ENCODE measurements at places on chromosomes 16 and 17. TPM values are rescaled to one million over a fixed set of nuclear protein-coding genes. Genes with fewer than 3 reads are reported as not detected.

GRCh38 chr17:27945953-27946352, 52.8 kb upstream of the LYRM9 start:
- H3K27ac ChIP-seq: no peak overlapping the region
- no peaks in the 10 kb centered on the region for H3K27me3 ChIP-seq
- H3K4me1 ChIP-seq: no peaks in the 10 kb centered on the region
- no peak for DNase-seq
- no peaks in the 10 kb centered on the region for H3K36me3 ChIP-seq
- no peak overlapping the region for H3K4me3 ChIP-seq

DNA sequence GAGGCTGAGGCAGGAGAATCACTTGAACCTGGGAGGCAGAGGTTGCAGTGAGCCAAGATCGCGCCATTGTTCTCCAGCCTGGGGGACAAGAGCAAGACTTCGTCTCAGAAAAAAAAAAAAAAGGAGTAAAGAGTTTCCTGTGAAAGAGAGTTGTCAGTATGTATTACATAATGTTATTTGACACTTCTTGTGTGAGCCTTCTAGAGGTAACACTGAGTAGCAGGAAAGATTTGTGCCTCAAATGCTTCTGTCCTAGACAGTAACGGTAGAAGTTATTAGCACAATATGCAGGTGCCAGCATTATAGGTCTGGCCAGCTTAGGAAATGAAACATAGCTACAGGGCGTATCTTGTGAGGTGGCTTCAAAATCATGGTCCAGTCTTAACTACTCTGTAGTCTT, 6.2 kb downstream of the RPS6KB1 start:
- H3K36me3 ChIP-seq: no peaks in the 10 kb centered on the region
- no peak overlapping the region for H3K27ac ChIP-seq
- no peak overlapping the region for H3K4me3 ChIP-seq
- H3K27me3 ChIP-seq: no peaks in the 10 kb centered on the region

- no peak for DNase-seq
- H3K36me3 ChIP-seq: no peaks in the 10 kb centered on the region
- H3K4me3 ChIP-seq: no peak overlapping the region
- no peak overlapping the region for H3K27ac ChIP-seq
- no peaks in the 10 kb centered on the region for H3K27me3 ChIP-seq
Measured at GRCh38 chr16:4180511-4180910, 61.4 kb downstream of the SRL start.

GRCh38 chr16:79505344-79505743, 95.2 kb downstream of the MAF start:
- H3K27me3 ChIP-seq: no peaks in the 10 kb centered on the region
- no peak for DNase-seq
- H3K4me3 ChIP-seq: no peak overlapping the region
- H3K36me3 ChIP-seq: no peaks in the 10 kb centered on the region
- H3K27ac ChIP-seq: no peak overlapping the region
- H3K4me1 ChIP-seq: peaks cover 5% of the 10 kb centered on the region

GRCh38 chr17:65553646-65554552, 7.5 kb downstream of the AXIN2 start:
- H3K4me3 ChIP-seq: no peak overlapping the region
- peaks cover 35% of the 10 kb centered on the region for H3K4me1 ChIP-seq
- H3K27me3 ChIP-seq: no peaks in the 10 kb centered on the region
- no peak overlapping the region for H3K27ac ChIP-seq

DNA sequence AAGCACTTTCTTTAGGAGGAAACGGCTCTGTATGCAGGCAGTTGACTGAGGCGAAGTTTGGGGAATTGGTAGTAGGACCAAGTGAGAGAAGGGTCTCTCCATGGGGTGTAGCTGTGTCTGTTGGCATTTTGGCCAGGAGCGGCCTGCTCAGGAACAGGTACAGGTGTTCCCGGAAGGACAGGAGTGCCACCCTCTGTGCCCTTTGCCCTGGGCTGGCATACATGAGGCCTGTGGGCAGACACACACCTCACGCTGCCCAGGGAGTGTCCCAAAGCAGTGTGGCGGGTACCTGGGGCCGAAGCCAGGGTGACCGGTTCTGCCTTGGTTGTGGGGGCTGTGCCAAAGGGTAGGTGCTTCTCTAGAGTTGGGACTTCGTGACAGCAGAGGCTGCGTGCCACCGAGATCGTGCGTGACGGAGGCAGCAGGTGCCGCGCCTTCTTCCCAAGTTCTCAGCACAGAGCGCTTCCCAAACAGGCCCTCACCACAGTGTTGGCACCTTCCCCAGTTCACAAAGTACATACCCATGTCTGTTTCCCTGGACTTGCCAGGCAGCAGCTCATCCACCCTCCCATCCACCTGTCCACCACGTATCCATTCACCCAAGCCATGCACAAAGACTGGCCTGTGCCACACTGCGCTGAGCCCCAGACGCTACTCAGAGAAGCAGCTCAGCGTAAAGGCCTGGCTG, 19.9 kb upstream of the TCF25 start:
- no peak overlapping the region for H3K4me3 ChIP-seq
- no peaks in the 10 kb centered on the region for H3K4me1 ChIP-seq
- no peaks in the 10 kb centered on the region for H3K36me3 ChIP-seq
- H3K27me3 ChIP-seq: no peaks in the 10 kb centered on the region
- no peak overlapping the region for H3K27ac ChIP-seq
- no peak for DNase-seq

DNA sequence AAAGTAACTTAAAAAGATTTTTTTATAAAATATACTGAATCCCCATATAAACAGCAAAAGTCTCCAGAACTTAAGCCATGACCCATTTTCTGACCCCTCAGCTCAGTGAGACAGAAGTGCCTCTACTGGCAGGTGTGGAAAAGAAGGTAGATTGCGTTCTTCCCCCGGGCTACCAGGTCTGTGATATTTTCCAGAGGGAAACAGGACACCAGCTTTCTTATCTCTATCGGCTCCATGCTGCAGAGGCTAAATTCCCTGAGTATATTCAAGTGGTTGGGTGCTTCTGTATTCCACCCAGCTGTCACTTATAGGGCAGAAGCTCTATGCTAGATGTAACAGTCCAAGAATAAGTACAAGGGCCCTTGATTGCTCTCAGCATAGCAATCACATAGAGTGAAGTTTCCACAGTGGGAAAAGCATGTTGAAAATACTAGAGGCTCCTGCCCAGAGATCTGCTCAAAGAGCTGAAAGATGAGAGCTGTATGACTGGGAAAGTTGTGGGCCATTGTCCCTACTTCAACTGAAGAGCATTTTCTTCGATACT, 687.3 kb downstream of the CDH11 start:
- no peaks in the 10 kb centered on the region for H3K4me1 ChIP-seq
- no peaks in the 10 kb centered on the region for H3K36me3 ChIP-seq
- no peak overlapping the region for H3K4me3 ChIP-seq

GRCh38 chr17:74268558-74268957, 5.5 kb upstream of the DNAI2 start:
- H3K27me3 ChIP-seq: no peaks in the 10 kb centered on the region
- no peaks in the 10 kb centered on the region for H3K4me1 ChIP-seq
- no peak for DNase-seq

DNA sequence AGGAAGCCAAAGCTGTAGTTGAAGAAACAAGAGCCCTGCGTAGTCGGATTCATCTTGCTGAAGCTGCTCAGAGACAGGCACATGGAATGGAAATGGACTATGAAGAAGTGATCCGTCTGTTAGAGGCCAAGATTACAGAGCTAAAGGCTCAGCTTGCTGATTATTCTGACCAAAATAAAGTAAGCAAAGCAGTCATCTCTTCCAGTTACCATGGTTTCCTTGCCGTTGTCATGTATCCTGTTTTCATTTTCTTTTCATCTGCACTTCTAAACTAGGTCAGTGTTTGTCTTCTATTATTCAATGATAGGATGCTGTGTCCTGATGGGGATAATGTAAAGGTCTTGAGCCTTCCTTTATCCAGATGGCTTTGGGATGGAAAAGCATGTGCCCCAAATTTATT, 104.3 kb downstream of the STXBP4 start:
- H3K27ac ChIP-seq: no peak overlapping the region
- H3K4me1 ChIP-seq: no peaks in the 10 kb centered on the region
- H3K27me3 ChIP-seq: no peaks in the 10 kb centered on the region
- no peak for DNase-seq
- no peak overlapping the region for H3K4me3 ChIP-seq

DNA sequence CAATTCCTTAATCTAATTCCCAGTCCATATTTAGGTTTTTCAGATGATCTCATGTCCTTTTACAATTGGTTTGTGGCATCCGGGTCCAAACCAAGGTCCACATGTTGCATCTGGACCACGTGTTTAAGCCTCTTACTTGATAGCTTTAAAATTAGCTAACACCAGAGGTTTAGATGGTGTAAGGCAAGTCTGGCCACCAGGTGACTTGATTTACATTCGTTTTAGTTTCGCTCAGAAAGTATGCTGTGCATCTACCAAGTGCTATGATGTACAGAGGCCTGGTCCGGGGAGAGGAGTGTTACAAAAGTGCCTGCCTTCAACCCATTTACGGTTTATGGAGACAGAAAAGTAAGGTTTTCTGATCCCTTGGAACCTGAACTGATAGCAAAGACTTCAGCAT, 878 bp upstream of the DNAJA2 start:
- H3K27ac ChIP-seq: peak overlapping the region; percentile 93
- H3K36me3 ChIP-seq: peaks cover 2% of the 10 kb centered on the region
- H3K4me3 ChIP-seq: peak overlapping the region; percentile 87
- H3K4me1 ChIP-seq: peaks cover 15% of the 10 kb centered on the region

GRCh38 chr17:33017366-33017765, 25.7 kb downstream of the SPACA3 start:
- no peaks in the 10 kb centered on the region for H3K36me3 ChIP-seq
- H3K27me3 ChIP-seq: no peaks in the 10 kb centered on the region
- H3K4me1 ChIP-seq: no peaks in the 10 kb centered on the region
- no peak for DNase-seq
- H3K4me3 ChIP-seq: no peak overlapping the region
- no peak overlapping the region for H3K27ac ChIP-seq

DNA sequence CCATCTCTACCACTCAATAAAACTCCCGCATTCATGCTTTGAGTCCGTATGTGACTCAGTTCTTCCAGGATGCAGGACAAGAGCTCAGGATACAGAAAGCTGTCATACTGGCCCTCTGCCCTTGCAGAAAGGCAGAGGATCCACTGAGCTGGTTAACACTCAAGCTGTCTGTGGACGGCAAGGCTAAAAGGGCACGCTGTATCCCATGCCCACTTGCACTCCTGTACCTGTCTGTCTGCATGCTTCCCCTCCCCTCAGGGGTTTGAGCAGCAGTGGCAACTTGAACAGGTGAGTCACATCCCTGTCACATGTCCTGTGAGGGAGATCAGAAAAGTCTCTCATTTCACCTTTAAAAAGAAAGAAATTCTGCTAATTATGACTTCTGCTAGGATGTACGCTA, 293.8 kb downstream of the HS3ST3B1 start:
- H3K27ac ChIP-seq: no peak overlapping the region
- no peaks in the 10 kb centered on the region for H3K4me1 ChIP-seq
- no peak overlapping the region for H3K4me3 ChIP-seq

DNA sequence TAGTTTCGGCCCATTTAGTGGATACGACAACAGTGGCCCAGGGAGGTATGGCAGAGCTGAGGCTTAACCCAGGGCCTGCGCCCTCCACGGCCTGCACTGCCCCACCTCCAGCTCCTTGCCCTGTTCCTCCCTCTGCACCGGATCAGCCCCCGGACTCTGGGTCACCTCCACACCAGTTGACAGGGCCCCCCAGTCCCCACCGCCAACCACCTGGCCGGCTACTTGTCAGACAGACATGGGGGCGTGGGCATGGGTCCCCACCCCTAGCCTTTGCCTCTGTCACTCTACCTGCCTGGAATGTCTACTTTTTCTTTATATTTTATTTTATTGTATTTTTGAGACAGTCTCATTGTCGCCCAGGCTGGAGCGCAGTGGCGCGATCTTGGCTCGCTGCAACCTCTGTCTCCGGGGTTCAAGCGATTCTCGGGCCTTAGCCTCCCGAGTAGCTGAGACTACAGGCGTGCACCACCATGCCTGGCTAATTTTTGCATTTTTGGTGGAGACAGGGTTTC, 3.0 kb upstream of the ACTG1 start:
- H3K4me1 ChIP-seq: peaks cover 14% of the 10 kb centered on the region
- H3K27ac ChIP-seq: peak overlapping the region; percentile 95
- peak overlapping the region; percentile 81 for H3K4me3 ChIP-seq

- H3K27me3 ChIP-seq: no peaks in the 10 kb centered on the region
- DNase-seq: no peak
- no peaks in the 10 kb centered on the region for H3K4me1 ChIP-seq
- no peaks in the 10 kb centered on the region for H3K36me3 ChIP-seq
Measured at GRCh38 chr16:84571506-84571905, 46.4 kb downstream of the COTL1 start.

DNA sequence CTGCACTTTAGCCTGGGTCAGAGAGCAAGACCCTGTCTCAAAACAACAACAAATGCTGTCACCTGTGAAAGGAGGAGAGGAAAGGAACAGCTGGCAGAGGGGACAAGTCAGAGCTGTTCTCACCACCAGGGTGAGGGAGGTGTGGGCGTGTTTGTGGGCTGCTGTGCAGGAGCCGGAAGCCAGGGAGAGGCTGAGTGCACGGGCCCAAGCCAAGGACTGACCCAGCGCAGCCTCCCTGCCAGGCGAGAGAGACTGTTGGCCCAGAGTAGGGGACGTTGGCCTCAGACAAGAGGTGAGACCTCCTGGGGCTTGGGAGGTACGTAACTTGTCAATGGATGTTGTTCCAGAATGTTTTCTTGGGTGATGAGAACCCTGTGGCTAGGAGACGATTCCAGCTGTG, 10.7 kb downstream of the SPNS2 start:
- H3K27ac ChIP-seq: peak overlapping the region; percentile 84
- H3K36me3 ChIP-seq: no peaks in the 10 kb centered on the region
- peak; percentile 89 for DNase-seq
- peaks cover 36% of the 10 kb centered on the region for H3K4me1 ChIP-seq
- H3K27me3 ChIP-seq: no peaks in the 10 kb centered on the region
- H3K4me3 ChIP-seq: no peak overlapping the region

GRCh38 chr17:42895185-42895555, 5.4 kb upstream of the G6PC1 start:
- H3K4me3 ChIP-seq: no peak overlapping the region
- H3K4me1 ChIP-seq: peaks cover 40% of the 10 kb centered on the region
- H3K27me3 ChIP-seq: no peaks in the 10 kb centered on the region
- no peaks in the 10 kb centered on the region for H3K36me3 ChIP-seq

DNA sequence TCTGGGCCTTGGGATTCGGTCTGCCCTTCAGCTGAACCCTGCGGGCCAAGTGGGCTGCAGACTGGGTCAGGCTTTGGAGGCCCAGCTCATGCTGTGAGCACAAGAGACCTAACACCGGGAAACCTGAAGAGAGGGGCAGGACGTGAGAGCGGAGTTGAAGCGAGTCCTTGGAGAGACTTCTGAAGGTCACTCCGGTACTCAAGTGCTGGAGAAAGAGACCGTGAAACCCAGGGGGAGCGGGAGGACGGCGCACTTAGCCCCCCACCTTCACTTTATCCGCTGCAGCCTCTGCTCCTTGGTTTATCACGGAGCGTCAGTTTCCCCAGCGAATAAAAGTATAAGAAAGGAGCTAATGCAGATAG, 361 bp downstream of the UQCRC2 start:
- peaks cover 20% of the 10 kb centered on the region for H3K4me1 ChIP-seq
- peak overlapping the region; percentile 92 for H3K27ac ChIP-seq
- no peaks in the 10 kb centered on the region for H3K27me3 ChIP-seq
- peak overlapping the region; percentile 87 for H3K4me3 ChIP-seq
- H3K36me3 ChIP-seq: peaks cover 12% of the 10 kb centered on the region

GSG1L gene
- total RNA-seq: not detected

GRAP gene
- 1.8 TPM for total RNA-seq

HEATR9 gene
- not detected for total RNA-seq

LYRM1 gene
- total RNA-seq: 3.9 TPM

RAB37 gene
- total RNA-seq: 0.32 TPM

MYH2 gene
- not detected for total RNA-seq

MMP2 gene
- total RNA-seq: 325 TPM

YPEL2 gene
- total RNA-seq: 10.5 TPM

FOXN1 gene
- not detected for total RNA-seq

ADORA2B gene
- not detected for total RNA-seq

ZG16 gene
- total RNA-seq: 0.21 TPM

BRD7 gene
- total RNA-seq: 17.7 TPM

PLCD3 gene
- total RNA-seq: 65.5 TPM

GP1BA gene
- total RNA-seq: not detected

SPIRE2 gene
- not detected for total RNA-seq

RAMP2 gene
- 80.5 TPM for total RNA-seq

ITGAL gene
- 0.11 TPM for total RNA-seq

Measured in ascending aorta (tissue), 2 donors.